ENCODE measurements at places on chromosomes 12 and 14.

GRCh38 chr12:52168019-52168717 lies 23.6 kb downstream of the KRT80 start:
- DNase-seq = no peak

GRCh38 chr14:101083564-101084435 lies 180.3 kb upstream of the RTL1 start:
- DNase-seq = no peak

DNA sequence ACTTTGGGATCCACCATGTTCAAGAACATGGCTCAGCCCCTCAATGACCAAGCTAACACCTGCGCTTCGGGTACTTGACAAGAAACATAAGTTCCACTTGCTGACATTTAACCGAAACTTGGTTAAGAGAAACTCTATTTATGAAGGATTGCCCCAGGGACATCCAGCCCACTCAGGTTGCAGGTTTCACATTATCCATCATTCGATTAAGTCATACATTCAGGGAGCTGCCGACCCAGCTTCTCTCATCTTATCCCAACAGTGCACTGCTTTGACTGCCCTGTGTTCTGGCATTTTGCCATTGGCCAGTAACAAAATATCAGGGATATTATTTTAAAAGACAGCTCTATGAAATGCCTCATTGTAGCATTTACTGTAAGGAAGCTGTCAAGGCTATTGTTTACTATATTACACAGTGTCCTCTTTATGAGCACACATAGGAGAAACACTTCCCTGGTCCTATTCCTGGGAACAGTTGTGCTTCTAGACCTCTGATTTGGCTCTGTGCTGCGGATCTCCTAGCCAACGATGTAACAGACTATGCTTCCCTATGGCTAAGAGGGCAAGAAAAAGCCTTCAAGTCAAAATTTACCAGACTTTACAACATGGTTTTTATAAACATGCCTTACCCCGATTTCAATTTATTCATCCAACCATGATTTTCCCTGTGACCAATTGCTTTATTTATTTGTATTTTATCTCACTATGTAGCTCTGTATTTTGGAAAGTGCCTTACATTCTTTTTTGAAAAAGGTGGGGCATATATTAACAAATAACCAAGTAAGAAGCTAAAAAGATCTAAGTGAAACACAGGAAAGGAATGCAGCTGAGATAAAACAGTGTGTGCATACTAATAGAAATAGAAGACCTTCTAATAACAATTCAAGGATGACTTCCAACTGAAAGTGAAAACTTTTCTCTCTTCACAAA lies 109.3 kb downstream of the ITPR2 start:
- no peak for DNase-seq

GRCh38 chr12:63149909-63150712 lies 890 bp downstream of the AVPR1A start:
- DNase-seq = no peak

- DNase-seq = no peak
Observed at GRCh38 chr14:54475187-54475899, 13.4 kb downstream of the GMFB start.

- DNase-seq = no peak
Observed at GRCh38 chr14:35456261-35456660, 51.7 kb upstream of the NFKBIA start.

GRCh38 chr14:51701951-51702350 lies 50.2 kb downstream of the FRMD6 start:
- no peak for DNase-seq

- no peak for DNase-seq
Observed at GRCh38 chr12:131506426-131506825, 204.5 kb upstream of the SFSWAP start.

GRCh38 chr14:77458249-77458950 lies 507 bp downstream of the AHSA1 start:
- DNase-seq = no peak

DNA sequence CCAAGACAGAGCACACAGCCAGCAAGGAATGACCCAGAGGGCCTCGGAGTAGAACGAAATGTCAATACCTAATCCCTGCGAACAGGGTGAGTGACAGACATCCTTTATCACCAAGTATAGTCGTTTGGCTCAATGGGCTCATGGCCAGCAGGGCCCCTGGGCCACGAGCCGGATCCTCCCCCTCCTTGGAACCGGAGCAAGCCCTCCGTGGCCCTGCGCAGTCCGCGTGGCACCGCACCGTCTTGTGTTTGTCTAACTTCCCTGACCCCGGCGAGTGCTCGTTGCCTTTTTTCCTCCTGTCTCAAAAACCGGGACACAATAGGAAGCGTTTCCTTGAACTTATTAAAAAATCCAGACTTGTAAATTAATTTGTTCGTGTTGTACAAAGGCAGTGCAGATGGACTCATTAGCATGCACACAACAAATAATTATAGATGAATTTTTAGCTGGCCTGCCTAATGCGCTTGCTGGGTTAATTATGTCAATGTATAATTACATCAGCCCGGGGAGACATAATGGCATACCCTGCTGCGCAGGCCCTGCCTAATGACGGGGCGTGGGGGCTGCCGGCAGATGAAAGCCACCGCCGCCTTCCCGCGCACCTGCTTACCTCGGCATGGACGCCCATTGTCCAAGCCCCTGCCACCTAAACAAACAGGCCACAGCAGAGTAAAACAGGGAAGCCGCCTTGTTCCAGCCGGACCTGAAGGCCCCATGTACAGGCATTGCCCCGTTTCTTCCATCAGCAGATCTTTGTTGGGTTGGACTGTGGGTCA lies 81.6 kb downstream of the PHETA1 start:
- no peak for DNase-seq

GRCh38 chr12:89156340-89156739 lies 196.0 kb downstream of the DUSP6 start:
- no peak for DNase-seq

DNA sequence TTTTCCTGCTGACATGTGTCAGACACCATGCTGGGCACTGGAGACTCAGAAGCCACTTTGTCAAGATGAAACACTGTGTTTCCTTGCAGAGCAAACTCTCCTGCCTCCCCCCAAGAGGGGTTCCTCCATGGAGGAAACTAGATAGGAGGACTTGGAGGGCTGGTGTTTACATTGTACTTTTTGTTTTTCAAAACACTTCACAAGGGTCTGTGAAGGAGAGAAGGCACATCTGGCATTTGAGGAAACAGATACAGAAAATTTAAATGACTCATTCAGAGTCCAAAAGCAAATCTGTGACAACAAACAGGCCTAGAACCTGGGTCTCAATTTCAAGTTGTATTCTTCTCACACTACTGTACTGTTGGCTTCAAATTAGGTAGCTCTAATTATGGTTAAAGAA lies 6.7 kb upstream of the CDKL1 start:
- DNase-seq = no peak

DNA sequence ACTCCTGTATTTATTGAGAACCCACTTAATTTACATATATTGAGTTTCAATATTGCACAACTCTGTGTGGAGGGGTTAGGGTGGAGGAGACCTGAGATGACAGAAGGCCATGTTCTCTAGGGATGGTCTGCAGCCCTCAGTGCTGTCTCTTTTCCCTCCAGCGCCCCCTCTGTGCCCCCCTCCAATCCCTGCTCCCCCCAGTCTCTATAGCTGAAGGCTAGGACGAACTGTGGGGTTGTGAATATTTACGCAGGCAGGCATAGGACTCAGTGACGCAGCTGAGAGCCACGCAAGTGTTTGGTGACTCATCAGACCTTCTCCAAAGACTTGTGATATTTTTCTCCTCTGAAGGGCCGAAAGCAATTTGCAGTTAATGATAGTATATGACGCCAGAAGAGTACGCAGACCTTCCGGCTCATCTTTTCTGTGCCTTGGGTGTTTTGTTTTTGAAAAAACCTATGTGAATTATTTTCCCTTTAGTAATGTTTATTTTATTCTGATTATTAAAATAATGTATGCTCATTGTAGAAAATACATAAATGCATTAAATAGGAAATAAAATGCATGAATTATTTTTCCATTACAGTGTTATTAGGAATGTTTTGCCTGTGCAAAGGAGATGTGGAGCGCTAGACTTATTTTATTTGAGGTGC lies 85.3 kb downstream of the SLC25A47 start:
- no peak for DNase-seq

DNA sequence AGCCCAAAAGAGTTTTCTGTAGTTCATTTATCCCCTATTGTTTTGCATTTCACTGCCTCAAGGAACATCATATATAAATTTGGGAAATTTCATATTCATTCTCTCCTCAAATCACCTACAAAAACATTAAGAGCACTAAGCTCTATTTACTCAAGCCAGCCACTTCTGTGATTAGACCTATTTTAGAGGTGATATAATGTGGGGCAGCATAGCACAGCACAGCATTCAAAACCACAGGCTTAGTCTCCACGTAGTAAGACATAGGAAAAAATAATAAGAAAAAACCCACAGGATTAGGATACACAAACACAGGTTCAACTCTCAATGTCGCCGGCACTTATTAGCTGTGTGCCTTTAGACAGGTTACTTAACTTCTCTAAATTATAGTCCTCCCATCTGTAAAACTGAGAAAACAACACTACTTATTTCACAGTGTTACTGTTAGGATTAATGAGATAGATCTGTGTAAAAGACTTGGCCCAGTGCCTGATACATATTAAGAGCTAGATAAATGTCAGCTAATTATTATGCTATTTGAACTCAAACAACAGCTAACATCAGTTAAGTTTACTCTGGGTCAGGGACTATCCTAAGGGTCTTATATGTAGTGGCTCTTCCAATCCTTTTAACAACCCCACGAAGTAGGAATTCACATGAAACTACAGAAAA lies 20.3 kb downstream of the DCAF5 start:
- DNase-seq = no peak

- no peak for DNase-seq
Observed at GRCh38 chr12:64459394-64459891, 7.5 kb downstream of the TBK1 start.

- DNase-seq = no peak
Observed at GRCh38 chr12:18275981-18276380, 14.7 kb downstream of the PIK3C2G start.

GRCh38 chr12:124819525-124819924 lies 44.1 kb downstream of the SCARB1 start:
- no peak for DNase-seq

GRCh38 chr14:61653507-61653906 lies 41.8 kb upstream of the HIF1A start:
- DNase-seq = no peak

- no peak for DNase-seq
Observed at GRCh38 chr12:13941258-13942249, 39.8 kb downstream of the GRIN2B start.

- DNase-seq = no peak
Observed at GRCh38 chr12:4438834-4439596, 6.6 kb downstream of the FGF6 start.

DNA sequence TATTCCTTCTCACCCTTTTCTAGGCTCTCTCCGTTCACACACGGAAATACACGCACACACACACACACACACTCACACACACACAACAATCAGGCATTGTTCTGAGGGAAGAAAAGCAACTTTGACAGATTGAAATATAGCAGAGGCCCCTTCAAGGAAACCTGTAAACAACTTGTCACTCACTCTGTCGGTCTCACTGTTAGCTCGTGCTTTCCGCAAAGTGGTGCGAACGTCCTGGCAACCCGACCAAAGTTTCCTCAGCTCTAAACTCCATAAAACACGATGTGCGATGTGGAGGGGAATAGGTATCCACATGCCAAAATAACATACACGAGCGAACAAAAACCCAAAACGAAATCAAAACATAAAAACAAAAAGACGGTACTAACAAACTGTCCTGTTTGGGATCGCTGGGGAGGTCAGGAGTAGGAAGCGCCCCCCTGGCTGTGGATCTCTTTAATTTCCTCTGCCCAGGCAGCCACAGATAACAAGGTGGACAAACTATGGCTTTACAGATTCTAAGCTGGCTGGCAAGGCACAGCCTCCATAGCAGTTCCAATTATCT lies 822 bp upstream of the SOX5 start:
- no peak for DNase-seq

DNA sequence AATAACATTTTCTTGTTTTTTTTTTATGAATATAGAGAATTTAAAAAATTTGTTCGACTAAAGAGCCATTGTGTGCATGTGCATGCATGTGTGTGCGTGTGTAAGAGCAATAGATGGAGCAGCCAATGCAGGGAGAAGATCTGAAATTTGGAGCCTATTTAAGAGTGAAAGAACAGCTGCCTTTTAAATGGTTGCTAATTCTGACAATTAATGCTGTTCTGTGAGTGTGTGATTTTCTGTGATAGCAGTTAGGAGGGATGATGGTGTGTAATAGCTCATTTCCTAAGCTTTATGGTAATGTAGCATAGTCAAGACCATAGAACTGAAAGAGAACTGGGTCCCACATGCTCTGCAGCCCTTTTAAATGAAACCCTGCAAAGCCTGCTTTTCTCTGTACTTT lies 137.9 kb downstream of the NRXN3 start:
- DNase-seq = no peak

- no peak for DNase-seq
Observed at GRCh38 chr12:45671254-45671653, 58.3 kb upstream of the ARID2 start.

DNA sequence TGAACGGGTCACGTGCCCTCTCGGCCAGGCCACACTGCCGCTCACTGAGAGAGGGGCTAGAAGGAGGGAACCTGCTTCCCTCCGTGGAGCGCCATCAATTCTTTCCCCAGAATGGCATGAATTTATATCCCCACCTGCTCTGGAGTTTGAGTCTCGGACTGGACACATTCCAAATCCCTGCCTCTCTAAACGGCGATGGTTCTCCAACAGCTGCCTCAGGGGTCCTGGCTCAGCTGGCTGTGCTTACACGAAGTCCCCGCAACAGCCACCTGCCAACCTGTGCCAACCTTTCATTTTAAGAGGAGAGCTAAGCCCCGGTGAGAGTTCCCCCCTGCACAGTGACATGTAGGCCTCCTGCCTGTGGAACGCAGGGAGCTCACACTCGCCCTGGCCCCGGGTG lies 73.2 kb downstream of the RIMBP2 start:
- DNase-seq = no peak

DNA sequence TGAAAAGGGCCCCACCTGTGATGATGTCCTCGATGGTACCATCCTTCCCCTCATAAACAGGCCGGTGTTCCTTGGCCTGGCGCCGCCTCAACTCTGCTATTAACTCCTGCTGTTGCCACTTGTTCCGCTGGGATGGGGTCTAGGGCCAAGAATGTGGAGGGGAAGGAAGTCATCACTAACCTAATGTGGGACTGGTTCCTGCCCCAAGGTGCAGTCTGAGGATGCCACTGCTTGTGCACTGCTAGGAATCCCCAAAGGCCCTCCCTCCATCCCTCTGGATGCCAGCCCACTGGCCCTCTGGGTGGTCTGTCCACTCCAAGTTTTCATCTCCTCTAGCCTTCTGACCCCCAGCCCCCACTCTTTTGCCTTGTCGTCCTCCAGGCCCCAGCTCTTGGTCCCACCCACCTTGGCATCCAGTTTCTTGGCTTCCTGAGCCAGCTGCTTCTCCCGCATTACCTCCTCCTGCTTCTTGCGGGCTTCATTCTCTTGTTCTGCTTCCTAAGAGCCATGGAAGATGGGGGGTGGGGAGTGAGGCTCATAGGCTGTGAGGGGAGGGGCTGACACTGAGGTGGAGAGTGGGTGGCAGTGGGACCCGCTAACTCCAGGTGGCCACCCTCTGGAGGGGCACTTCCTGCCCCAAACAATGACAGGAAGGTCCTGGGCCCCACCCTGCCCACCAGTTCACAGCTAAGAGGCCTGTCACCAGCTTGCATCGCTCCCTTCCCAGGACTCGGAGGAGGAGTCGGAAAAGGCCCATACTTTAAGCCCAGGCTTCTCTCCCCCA lies 23.7 kb downstream of the PRPF40B start:
- DNase-seq = no peak

GRCh38 chr12:6735448-6736191 lies 11.8 kb downstream of the COPS7A start:
- DNase-seq = no peak

All from esophagus squamous epithelium (tissue), 5 donors.